ENCODE measurements at places on chromosomes 7 and 10.

DNA sequence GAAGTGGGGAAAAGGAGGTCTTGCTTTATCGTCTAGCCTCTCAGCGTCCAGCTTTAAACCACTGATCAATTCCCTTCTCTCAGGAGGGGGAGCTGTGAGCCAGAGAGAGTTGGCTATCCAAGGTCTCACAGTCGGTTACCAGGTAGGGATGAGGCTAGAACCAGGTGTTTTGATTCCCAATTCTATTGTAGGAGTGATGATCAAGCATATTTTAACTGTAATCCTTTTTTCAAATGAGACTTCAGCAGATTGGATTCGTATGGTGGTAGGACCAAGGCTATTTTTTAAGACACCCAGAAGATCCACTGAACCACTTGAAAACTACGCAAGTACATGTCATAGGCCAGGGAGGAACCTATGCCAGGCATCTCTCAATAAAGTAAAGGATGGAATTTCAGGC is 8.4 kb downstream of the MINDY4 start:
- DNase-seq = no peak

- DNase-seq = no peak
Measured at GRCh38 chr7:16295558-16295957, 125.8 kb downstream of the CRPPA start.

DNA sequence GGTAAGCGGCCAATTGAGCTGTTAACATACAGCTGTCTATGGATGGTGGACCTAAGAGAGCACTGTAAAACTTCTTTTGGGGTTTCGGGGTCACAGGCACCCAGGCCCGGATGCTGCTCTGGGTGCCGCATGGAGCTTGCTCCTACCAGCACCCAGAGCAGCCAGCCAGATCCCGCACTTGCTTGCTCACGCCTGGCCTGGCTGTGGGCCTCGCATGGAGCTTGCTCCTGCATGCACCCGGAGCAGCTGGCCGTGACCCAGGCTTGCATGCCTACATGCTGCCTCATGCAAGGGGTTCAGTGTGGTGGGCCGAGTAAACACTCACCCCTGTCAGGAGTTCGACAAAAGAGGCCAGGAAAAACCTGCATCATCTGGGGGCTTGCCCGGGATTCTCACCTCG is 896.9 kb downstream of the SORCS1 start:
- no peak for DNase-seq

DNA sequence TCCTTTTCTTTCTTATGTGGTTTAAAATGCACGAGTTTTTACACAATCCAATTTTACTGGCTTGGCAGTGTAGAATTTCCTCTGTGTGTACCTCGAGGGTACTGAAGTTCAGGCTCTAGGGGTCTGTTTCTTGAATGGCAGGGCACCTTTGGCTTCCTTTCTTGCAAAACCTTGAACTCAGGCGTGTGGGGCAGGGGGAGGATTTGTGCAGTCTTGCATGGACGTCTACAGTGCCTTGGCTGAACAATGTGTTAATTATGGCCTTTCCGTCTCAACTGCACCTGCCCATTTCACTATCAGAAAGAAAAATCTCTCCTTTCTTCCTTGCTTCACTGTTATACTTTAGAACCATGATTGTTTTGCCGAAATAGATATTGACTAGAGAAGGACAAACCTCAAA is 570.9 kb downstream of the INHBA start:
- DNase-seq = no peak

DNA sequence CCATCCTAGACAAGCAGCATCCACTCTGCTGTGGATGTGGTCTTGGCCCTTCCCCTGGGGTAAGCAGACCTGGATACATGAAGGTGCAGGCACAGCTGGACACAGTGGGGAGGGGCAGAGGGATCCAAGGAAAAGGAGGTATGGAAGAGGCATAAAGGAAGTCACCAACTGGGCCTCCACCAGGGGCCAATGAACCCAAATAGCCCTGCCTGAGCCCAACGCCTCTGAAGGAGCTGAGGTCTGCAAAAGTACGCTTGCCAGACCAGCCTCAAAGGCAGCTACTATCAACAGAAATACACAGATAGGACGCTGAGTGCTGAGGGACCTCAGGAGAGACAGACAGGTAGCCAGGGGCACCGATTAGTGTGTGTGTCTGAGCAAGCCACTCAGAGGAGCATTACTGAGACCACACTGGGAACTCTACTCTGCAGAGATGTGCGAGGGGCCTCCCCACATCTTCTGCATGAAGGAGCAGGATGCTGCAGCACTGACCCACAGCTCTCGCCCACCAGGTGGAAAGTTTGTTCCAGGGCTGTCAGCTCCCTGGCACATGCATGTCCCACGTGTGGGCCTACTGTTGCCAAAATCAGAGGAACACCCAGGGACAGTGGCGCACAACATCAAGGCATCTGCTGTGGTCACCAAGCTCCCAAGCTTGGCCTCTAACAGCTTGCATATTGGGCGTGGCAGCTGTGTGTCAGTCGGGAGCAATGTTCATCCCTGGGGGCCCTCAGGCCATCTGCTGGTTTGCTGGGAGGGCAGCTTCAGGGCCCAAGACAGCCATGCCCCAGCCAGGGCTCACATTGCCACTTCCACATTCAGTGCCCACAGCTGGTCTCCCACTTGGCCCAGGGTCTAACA is 40.0 kb downstream of the MKI67 start:
- DNase-seq = no peak

Data from BJ (cell line).